ENCODE measurements at places on chromosomes 4 and X. TPM values are rescaled to one million over a fixed set of nuclear protein-coding genes. Genes with fewer than 3 reads are reported as not detected.

Gene HTN1
- not detected for total RNA-seq

Gene PPP1R2C
- not detected for total RNA-seq

Gene MSX1
- 2.7 TPM for total RNA-seq

Gene KIF4A
- 13.9 TPM for total RNA-seq

Gene PPARGC1A
- not detected for total RNA-seq

Gene C4orf51
- total RNA-seq, result 0.07 TPM

Gene ERAS
- not detected for total RNA-seq

Gene CYTL1
- 34.6 TPM for total RNA-seq

Gene TMSB15A
- 4.5 TPM for total RNA-seq

Data from pulmonary artery endothelial cell (primary cell).